ENCODE measurements at places on chromosomes 13 and 19.
A peak's percentile ranks its signal among the peaks of the same experiment; 100 is the strongest.

GRCh38 chr13:37069597-37070103 lies 10.2 kb upstream of the SUPT20H start:
- no peak for DNase-seq

DNA sequence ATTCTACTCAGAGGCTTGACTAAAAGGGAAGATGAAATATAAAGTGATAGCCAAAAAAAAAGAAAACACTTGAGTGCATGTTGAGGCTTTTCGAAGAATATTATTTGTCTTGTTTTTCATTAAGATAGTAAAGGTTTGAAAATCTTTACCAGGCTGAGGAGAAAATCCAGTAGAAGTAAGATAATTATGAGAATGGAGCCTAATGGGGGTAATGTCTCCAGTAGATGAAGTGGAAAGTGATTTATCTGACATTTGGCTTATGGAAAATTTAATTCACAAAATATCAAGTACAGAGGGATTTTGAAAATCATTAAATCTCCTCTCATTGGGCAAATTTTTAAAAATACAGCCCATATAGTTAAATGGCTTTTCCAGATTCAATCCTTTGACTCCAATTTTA lies 274.9 kb downstream of the SPRY2 start:
- no peak for DNase-seq

DNA sequence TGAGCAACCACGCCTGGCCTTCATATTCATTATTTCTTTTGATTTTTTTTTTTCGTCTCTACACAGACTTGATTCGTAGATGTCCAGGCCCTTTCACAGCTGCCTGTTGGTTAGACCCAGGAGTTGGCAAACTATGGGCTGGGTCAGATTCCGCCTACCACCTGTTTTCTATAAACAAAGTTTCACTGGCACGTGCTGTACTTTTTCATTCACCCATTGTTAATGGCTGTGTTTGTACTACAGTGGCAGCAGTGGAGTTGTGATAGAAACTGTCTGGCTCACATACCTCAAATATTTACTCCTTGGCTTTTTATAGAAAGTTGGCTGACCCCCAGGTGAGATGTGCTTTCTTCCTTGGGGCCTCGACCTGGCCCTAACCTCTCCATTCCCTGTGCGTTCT lies 72.9 kb upstream of the TEX29 start:
- no peak for DNase-seq

- no peak for DNase-seq
These were observed 386.3 kb downstream of the KCTD12 start for GRCh38 chr13:76499891-76500290.

DNA sequence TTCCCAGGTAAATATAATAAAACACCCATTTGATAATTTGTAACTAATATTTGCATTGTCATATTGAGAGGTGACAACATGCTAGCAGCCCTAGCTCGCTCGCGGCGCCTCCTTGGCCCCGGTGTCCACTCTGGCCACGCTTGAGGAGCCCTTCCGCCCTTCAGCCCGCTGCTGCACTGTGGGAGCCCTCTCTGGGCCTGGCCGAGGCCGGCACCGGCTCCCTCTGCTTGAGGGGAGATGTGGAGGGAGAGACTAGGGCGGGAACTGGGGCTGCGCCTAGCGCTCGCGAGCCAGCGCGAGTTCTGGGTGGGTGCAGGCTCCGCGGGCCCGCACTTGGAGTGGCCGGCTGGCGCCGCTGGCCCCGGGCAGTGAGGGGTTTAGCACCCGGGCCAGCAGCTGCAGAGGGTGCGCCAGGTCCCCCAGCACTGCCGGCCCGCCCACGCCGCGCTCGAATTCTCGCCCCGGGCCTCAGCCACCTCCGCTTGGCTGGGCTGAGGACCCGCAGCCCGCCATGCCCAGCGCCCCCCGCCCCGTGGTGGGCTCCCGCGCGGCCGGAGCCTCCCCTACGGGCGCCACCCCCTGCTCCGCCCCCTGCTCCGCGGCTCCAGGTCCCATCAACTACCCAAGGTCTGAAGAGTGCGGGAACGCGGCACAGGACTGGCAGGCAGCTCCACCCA lies 594.4 kb downstream of the SLITRK6 start:
- no peak for DNase-seq

GRCh38 chr19:50820086-50820485 lies 3.5 kb downstream of the KLK1 start:
- DNase-seq, result no peak

GRCh38 chr13:88429862-88430261 lies 758.7 kb downstream of the SLITRK5 start:
- no peak for DNase-seq

- DNase-seq, result peak; percentile 63
These were observed 33.4 kb downstream of the ZNF45 start for GRCh38 chr19:43901395-43902390.

DNA sequence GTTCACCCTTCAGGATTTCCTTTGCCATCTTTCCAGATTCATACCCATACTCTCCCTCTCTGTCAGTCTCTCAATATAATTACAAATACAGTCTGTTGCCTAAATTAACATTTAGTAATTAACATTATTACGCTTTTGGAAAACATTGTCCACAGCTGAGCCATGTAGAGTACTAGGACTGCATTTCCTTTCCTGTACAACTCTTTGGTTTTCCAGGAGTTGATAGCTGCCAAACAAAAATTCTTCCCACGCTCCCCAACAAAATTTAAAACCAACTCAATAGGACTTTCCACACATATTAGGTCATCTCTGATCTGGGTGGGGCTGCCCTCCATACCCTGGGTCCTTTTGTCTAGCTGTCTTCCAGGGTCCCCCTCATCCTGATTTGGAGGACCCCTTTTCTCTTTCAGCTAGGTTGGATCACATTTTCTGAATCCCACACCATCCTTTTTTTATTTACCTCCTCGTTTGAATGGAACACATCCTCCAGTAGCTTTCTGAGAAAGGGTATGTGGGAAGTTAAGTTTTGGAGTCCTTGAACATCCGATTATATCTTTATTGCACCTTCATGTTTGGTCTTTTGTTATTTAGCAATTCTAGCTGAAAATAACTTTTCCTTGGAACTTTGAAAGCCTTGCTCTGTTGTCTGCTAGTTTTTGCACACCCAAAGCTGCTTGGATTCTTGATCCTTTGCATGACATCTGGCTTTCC lies 17.7 kb downstream of the ONECUT3 start:
- no peak for DNase-seq

DNA sequence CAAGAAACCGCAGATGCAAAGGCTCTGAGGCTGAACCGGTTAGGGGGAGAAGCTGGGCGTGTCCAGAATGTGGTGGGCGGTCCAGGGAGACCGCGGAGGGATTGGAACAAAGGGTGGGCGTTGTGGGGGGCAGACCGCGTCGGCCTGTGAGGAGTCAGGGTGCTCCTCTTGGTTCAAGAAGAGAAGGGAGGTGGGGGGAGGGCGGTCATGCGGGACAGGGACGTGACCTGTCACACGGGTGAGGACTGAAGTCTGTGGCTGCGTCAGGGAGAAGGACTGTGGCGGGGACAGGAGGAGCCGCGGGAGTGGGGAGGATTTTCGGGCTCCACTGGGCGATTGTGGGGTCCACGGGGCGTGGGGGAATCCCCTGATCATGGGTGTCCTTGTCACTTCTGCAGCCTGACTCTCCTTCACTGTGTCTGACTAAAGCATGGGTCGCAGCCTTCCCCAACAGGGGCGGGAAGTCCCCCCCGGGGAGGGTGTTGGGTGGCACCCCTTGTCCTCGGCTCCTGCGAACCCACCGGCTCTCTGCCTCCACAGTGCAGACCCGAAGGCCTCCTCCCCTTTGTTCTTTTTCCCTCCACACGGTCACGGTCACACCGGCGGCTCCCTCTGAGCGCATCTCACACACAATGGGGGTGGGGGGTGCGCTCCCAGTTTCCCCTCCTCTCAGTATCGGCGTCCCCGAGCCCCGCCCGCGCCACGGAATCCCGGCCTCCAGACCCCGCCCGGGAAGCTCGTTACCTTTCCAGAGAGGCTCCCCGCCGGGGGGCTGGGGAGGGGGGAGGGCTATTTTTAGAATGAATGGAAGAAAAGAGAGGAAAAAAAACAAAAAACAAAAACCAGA lies 16.4 kb upstream of the KCNN1 start:
- DNase-seq, result no peak

DNA sequence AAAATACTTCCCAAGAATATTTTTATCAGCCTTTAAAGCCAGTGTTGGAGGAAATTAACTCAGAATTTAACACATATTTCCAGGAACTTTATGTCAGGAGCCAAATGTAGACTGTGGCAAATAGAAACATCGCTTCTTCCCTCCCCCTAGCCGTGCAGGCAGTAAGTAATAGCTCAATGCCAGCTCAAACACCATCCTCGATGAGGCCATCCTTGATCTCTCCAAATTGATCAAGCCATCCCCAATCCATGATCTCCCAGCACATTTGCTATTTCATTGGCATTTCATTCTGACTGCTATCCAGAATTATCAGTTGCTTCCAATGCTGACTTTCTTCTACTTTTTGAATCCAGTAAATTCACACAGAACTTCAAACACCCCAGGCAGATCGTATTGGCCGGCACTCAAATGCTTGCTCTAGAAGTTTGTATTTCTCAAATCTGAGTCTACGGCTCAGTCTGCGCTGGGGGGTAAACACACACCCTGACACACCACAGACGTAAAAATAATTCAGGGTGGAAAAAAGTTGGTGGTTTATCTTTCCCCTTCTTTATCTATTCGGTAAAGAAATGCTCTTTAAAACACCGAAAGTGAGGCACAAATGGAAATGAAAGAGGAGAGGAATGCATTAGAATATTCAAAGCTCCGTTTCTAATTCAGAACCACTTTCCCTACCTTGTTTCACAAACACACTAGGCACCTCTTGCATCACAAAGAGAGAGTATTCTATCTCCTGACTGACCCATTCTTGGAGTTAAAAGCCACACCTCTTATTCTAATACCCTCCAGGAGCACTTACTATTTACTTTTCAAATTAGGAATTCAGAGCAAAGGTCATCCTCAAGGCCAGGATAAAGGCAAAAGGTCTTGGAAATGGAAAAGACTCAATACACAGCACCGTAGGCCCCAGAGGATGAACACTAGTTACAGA lies 991 bp downstream of the OBI1 start:
- DNase-seq, result no peak

DNA sequence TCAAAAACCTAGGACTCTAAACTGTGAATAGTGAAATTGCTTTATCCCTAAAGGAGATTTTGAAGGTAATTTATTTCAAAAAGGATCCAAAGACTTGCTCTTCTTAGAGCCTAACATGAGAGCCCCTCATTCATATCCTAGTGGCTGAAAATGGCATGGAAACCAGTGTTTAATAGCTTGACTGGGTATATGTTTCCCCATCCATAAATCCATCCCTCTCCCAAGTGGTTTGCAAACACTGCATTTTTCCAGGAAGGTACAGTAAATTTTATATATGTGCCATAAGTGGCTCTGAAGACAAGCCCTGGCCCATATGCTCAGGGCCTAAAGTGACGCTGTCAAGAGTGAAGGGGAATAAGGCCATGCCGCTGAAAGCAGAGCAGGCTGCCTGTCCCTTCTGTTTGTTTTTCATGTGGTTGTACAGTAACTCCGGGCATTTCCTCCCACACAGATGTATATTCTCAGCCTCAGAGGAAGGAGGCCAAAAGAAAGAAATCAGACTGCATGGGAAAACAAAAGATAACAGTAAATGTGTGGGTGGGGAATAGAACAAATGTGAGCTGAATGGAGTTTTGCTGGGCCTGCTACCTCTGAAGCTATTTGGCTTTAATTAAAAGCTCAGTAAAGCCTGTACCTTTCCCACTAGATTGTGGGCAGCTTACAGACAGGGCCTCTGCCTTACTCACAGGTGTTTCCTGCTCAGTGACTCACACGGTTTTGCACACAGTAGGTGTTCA lies 181.9 kb downstream of the PCDH9 start:
- DNase-seq, result peak; percentile 47
